Brain (organoid and tissue), 16 donors: ENCODE measurements at places on chromosomes 5 and 9. TPM values are rescaled to one million over a fixed set of nuclear protein-coding genes. Genes with fewer than 3 reads are reported as not detected.

GPX8 gene
- 1.2 TPM for polyA plus RNA-seq

HSPA4 gene
- 41.9 TPM for polyA plus RNA-seq

PCDHGA12 gene
- 3.1 TPM for polyA plus RNA-seq

C1QTNF2 gene
- polyA plus RNA-seq, result 0.39 TPM

LECT2 gene
- polyA plus RNA-seq, result not detected

UBE2QL1 gene
- 24.5 TPM for polyA plus RNA-seq

CARD6 gene
- 0.54 TPM for polyA plus RNA-seq

SLCO6A1 gene
- not detected for polyA plus RNA-seq

GNA14 gene
- 1.7 TPM for polyA plus RNA-seq

PCDHA4 gene
- polyA plus RNA-seq, result 25.6 TPM

FBXL7 gene
- 18.8 TPM for polyA plus RNA-seq

IFNA2 gene
- polyA plus RNA-seq, result not detected

GPR107 gene
- polyA plus RNA-seq, result 34.2 TPM

PCDHGB4 gene
- 0.73 TPM for polyA plus RNA-seq
